Uterus (tissue), 4 donors: ENCODE measurements at places on chromosomes 7 and 10.

DNA sequence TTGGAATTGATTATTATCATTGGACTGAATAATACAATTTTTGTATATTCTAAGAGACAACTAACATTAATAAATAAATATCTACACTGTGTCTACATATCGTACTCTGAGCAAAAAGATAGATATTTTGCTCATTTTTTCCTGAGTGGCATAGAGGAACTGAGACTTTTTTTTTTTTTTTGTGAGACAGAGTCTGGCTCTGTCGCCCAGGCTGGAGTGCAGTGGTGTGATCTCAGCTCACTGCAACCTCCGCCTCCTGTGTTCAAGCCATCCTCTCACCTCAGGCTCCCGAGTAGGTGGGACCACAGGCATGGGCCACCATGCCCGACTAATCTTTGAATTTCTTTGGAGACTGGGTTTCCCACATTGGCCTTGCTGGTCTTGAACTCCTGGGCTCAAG, 14.0 kb downstream of the KMT2E start:
- no peak for DNase-seq

DNA sequence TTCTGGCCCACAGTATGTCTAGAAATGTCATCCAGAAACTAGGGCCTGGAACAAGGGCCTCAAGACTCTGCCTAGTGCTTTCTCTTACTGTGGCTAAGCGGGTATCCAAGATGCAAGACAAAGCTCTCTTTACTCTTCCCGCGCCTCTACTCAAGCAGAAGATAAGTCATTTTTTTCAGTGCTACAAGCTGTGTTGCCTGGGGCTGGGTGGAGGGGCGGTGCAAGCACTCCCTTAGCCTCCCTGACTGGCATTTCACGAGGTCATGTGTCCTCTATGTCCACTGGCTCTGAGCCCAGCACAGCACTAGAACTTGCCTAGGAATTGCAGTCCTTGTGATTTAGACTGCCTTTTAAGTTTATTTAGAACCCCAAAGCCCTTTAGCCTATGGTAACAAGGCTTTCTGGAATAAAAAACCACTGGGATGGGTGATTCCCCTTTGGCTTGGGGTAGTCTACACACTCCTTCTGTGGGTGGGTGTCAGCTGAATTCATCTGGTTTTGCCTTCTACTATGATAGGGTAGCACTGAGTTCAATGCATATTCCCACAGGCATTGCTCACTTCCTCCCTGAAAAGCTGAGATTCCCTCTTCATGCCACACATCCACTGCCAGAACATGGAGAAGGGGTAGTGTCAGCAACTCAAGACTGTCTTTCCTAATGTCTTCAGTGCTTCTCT, 371.8 kb upstream of the KCND2 start:
- no peak for DNase-seq

DNA sequence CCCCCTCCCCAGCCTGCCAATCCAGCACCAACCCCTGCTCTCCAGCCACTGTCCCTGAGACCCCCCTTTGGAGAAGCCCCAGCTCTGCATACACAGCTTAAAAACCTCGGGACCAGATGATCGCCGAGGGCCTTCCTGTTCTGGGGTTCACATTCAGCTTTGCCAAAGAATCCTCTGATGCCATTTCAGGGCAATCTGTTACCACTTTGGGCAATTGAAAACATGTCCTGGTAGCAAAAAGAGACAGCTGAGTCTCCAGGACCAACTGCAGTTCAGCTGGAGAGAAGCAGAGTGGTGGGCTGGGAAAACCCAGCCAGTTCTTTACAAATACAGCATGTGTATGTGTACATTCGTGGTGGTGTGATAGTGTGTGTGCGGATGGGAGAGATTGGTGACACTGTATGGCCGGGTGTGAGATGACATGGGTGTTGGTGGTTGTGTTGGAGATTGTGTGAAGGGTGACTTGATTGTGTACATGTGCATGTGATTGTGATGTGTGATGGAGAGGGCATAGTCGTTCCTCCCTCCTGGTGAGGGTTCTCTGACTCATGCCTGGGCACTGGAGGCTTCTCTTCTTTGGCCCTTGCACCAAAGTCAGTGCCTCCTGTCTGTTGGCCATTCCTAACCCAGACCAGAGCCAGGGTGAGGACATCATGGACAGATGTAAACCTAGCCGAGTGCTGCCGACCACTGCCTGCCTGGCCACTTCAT, 48.5 kb upstream of the AQP1 start:
- no peak for DNase-seq

GRCh38 chr10:6543431-6544005, 36.6 kb downstream of the PRKCQ start:
- no peak for DNase-seq

DNA sequence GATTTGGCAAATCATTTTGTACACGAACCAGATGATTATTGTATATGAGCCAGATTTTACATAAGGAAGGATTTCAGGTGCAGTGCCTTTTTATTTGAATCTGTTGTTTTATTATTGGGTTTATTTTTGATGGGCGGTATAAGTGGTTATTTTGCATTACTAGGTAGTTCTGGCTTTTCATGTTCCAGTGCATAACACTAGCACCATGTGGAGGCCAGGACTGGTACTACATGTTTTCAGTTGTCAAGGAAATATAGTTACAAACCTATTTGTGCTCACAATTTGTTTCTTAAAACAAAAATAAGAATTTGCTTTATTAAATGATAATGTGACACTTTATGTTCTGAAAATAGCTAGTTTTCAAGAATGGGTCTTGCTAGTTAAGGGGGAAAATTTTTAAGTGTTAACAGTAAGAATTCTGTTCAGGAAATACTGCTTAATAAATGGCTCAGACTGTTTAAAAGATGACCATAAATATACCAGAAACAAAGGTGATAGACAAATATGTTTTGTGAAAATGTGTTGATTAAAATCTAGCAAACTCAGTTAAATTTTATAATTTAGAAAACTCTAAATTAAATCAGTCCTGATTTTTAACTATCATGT, 7.1 kb upstream of the SEMA3E start:
- no peak for DNase-seq

GRCh38 chr7:5216931-5217330, 26.9 kb downstream of the WIPI2 start:
- DNase-seq = no peak

- no peak for DNase-seq
Measured at GRCh38 chr7:81186691-81187090, 267.8 kb upstream of the SEMA3C start.

GRCh38 chr7:78473571-78474301, 675.2 kb downstream of the PHTF2 start:
- DNase-seq = no peak

GRCh38 chr7:38813768-38814167, 95.2 kb downstream of the VPS41 start:
- no peak for DNase-seq

GRCh38 chr7:1707756-1708595, 37.9 kb downstream of the ELFN1 start:
- no peak for DNase-seq

DNA sequence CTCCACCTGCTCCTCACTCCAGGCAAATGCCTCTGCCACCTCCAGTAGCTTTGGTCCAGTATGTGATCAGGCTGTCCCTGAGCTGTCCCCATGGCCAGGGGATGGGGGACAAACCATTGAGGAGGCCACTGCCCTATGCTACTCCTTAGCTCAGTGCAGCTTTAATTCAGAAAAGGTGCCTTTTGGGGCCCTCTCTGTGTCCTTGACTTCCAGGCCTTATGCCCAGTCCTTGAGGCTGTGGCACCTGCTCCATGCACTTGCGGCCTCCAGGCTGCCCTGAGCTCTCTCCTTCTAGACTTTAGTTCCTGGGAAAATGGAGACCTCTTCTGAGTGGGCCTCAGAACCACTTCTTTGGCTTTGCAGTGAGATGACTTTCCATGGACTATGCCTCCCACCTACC, 650.8 kb upstream of the CELF2 start:
- no peak for DNase-seq

DNA sequence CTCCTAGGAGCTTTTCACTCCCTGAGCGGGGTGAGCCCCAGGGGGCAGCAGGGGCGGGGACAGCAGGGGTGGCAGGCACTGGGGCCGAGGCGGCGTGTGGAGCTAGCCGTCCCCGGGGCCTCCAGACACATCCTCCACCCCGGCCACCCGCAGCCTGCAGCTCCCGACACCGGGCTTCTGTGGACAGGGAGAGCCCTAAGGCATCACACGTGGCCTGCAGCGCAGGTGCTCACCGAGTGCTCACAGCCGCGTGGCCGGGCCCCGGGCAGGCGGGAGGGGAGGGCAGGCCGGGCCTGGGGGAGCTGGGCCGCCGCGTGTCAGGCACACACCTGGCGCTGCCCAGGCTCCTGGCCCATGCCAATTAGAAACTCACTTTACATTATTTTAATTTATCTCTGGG, 51.4 kb downstream of the MICALL2 start:
- DNase-seq = no peak

GRCh38 chr7:83739527-83739926, 90.6 kb upstream of the SEMA3E start:
- DNase-seq = no peak

DNA sequence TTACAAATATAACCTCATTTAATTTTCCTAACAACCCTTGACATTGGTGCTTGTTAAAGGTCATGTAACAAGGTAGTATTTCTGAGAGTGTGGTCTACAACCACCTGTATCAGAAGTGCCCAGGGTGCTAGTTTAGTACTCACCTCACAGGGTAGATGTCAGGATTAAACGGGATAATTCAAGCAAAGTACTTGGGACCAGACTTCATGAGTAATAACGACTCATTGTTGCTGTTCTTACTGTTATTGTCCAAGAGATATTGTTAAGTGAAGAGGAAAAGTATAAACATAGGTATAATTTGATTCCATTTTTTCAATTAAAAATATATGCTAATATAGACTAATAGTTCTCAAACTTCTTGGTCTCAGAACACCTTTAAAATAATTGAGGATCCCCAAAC, 179.3 kb downstream of the WNT2 start:
- DNase-seq = no peak

GRCh38 chr10:45220931-45221330, 94.5 kb downstream of the OR13A1 start:
- DNase-seq = no peak

- DNase-seq = no peak
Measured at GRCh38 chr10:31098046-31098445, 66.4 kb upstream of the ZNF438 start.

DNA sequence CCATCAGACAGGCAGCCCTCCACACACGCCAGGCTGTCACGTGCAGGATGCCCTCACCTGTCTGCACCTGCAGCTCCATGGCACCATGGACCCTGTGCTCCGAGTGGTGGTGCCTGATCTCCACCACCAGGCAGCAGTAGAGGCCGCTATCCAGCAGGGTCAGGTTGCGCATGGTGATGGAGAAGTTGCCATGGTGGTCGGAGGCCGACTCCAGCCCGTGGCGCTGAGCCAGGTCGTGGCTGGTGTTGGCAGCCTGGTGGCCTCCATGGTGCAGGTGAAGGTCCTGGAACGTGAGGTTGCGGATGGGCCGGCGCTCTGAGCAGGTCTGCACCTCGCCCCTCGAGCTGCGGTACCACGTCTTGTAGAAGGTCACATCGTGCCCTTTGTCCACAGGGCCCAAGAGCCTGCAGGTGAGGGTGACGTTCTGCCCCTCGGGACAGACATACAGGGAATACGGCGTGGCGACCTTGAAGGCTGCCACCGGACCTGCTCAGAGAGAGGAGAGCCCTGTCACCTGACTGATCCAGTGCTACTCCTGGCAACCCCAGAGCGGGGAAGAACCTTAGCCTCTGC, 11.7 kb downstream of the VSIR start:
- DNase-seq = no peak

DNA sequence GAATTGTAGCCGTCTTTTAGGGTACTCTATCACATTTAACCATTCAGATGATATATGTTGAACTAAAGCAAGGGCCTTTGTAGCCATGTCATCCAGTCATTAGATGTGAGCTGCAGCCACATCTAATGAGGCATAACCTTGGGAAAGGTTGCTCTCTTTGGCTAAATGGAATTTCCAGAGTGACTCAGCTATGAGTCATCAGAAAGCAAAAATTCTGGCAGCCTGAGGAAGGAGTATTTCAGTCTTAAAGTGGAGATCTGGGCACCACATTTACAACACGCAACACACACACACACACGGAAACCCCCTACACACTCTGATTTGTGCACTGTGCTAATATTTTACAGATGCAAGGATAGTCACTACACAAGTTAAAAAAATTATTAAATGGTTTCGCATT, 176.9 kb upstream of the ZWINT start:
- no peak for DNase-seq

DNA sequence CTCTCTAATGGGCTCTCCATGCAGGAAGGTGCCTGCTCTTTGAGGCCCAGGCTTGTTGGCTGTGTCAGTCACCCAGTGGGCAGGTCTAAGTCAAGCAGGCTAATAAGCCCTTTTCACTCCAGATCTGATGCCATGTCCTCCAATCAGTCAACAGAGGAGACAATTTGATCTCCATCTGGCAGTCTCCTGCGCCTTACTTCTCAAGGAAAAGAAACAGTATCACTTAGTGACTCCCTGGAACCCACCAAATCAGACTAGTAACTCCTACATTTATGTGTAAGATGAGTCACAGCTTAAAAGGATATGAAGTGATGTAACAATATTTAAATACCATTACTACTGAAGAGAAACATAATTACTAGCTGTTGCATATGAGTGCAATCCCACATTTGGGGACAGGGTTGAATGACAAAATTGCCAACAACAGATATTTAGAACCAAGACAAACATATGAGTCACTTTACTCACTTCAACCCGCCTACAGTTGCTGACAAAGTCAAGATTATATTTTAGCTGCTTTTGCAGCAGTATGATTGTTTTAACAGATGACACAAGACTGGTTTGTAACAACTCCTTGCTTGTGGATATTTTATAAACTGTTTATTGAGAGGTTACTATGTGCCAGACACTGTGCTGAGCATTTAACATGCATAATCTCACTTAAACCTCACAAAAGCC, 72.1 kb downstream of the USP6NL start:
- no peak for DNase-seq

DNA sequence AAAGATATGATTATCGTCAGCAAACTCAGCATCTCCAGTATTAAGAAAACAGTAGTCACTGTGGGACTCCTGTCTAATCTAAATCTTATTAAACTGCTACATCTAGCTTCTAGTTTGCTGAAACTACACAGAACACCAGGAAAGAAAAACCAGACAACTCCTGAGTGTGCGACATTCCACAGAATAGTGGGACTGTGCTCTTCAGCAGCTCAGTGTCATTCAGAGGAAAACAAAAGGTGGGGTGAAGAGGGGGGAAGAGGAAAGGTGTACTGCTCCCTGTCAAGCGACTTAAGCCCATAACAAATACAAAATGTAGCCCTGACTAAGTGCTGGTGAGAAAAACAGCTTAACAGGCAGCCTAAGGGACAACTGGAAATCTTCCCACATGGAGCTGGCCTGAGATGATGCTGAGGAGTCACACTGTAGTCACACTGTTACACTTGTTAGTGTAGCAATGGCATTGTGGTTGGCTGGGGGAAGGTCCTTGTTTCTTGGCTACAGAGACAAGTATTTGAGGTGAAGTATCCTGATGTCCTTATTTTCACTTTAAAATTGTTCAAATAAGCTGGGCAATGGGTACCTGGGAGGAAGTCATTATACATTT, 135.5 kb downstream of the USP6NL start:
- no peak for DNase-seq

GRCh38 chr10:83927166-83927565, 212.1 kb upstream of the GHITM start:
- no peak for DNase-seq

- peak; percentile 52 for DNase-seq
Measured at GRCh38 chr10:119207713-119208552, 562 bp downstream of the GRK5 start.
